IgD-negative memory B cell (primary cell): ENCODE measurements at places on chromosomes 3 and 15. TPM values are rescaled to one million over a fixed set of nuclear protein-coding genes. Genes with fewer than 3 reads are reported as not detected.

The GRK7 gene
- not detected for polyA plus RNA-seq

The SPESP1 gene
- 1.3 TPM for polyA plus RNA-seq

The GRAMD2A gene
- polyA plus RNA-seq = not detected

The OR5K2 gene
- polyA plus RNA-seq = not detected

The CCR8 gene
- polyA plus RNA-seq = not detected

The LINGO1 gene
- not detected for polyA plus RNA-seq

The LCTL gene
- not detected for polyA plus RNA-seq

The UNC13C gene
- 0.16 TPM for polyA plus RNA-seq

The TMEM43 gene
- polyA plus RNA-seq = 40.0 TPM

The LARP6 gene
- not detected for polyA plus RNA-seq

The CAND2 gene
- polyA plus RNA-seq = 0.35 TPM

The SLC24A5 gene
- polyA plus RNA-seq = not detected

The TTC21A gene
- 5.5 TPM for polyA plus RNA-seq

The FETUB gene
- not detected for polyA plus RNA-seq
